Suprapubic skin (tissue), 4 donors: ENCODE measurements at places on chromosomes 7 and 10. TPM values are rescaled to one million over a fixed set of nuclear protein-coding genes. Genes with fewer than 3 reads are reported as not detected.

DNA sequence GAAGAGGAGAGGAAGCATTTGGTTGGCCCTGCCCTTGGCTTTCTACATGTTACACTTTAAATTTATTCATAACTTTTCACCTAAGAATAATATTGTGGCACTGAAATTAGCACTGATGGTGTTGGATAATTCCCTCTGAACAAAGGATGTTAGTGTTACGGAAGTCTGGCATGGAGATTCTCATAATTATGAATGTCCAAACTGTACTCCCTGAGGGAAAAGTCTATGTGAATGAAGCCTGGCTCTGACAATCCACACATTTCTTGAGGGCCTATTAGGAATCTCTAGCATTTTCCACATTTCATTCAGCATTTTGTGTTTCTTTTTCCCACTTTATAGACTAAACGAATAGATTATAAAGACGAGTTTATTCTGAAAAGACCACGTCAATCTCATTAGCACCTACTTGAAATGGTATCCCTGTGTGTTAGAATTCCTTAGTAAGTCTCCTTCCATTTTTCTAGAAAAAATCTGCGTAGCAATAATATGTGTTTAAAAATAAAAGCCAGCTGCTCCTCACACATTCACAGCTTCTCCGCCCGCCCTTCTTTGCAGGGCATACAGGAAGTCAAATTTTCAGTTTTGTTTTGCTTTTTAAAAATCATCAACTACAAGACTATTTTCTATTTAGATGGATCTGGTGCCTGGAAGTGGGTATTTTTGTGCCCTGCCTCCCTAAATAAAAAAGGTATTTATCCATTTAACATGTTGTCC lies 131.8 kb upstream of the PALS2 start:
- H3K27ac ChIP-seq, result no peak overlapping the region
- no peaks in the 10 kb centered on the region for H3K36me3 ChIP-seq
- H3K4me1 ChIP-seq, result no peaks in the 10 kb centered on the region

DNA sequence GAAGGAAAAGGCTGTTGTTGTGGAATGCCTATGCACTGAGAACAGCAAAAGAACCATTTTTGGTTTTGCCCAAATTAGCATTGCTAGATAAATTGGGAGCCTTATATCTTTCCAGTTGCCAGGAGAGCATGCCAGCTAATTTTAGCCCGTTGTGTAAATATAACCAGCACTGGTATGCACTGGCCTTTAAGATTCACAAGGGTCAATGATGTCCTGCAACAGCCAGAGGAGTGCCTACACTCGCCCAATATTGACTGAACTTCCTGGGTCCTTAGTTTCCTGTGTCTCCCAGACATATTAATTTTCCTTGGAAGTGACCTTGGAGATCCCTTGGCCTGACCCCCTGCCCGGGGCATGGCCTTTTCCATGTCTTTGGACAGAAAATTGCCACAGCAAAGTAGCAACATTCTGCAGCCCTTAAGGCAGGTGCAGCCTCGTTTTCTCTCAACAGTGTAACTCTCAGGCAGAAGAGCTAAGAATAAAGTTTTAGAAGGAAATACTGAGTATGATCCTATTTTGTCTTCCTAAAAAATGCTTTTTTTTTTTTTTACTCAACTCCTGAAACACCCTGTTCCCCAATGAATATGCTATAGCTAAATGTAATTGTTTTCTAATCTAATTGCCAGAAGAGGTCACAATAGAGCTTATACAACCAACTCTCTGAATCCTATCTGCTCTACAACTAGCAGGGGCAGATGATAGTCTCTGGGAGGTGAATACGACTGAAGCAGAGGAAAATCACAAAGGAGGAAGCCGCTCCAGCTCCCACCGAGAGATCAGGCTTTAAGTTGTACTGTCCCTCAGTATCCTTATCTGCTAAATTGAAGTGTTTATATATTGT lies 131.9 kb upstream of the PCGF5 start:
- H3K27ac ChIP-seq, result no peak overlapping the region
- no peak overlapping the region for H3K4me3 ChIP-seq

VPS41 gene
- total RNA-seq, result 41.5 TPM

HOXA4 gene
- total RNA-seq, result 1.8 TPM

BRI3 gene
- total RNA-seq, result 44.9 TPM
